HT-29 (cell line): ENCODE measurements at places on chromosomes 7 and 10. TPM values are rescaled to one million over a fixed set of nuclear protein-coding genes. Genes with fewer than 3 reads are reported as not detected.

GRCh38 chr10:29723726-29724125 lies 89.0 kb upstream of the SVIL start:
- no peak for DNase-seq

GNAT3 gene
- not detected in 2 replicates for total RNA-seq

GRCh38 chr10:11828682-11829284 lies 5.6 kb downstream of the PROSER2 start:
- DNase-seq = no peak

FXYD4 gene
- not detected in 2 replicates for total RNA-seq

DNA sequence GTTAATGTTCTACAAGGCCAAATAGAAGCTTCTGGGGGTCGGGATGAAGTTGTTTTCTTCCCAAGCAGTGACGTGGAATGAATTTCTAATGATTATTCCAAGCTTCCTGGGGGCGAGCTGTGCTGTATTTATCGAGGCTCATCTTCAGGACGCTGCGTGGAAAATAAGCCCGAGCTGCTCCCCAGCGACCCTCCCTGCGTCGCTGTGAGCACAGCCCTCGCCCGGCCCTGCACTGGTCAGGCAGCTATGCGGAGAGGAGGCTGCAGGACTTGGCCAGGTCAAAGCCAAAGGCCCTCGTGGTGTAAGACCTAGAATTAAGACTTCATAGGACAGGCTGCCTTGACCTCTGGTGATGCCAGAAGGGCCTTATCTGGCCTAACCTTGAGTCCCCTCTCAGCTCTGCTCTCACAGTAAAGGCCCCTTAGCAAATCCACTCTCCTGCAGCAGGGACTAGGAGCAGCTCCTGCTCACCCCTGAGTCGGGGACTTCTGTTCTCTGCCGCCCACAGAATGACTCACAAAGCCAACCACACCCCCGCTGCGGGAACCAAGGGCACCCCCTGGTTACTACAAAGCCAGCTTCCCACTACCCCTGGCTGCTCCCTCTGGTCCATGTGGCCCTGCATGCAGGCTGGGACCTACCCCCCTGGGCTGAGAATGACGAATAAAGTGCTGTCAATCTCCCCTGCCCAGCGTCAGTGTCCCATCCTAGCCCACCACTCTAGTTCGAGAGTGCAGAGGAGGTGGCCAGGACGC lies 501.6 kb downstream of the TCERG1L start:
- no peak for DNase-seq

DNA sequence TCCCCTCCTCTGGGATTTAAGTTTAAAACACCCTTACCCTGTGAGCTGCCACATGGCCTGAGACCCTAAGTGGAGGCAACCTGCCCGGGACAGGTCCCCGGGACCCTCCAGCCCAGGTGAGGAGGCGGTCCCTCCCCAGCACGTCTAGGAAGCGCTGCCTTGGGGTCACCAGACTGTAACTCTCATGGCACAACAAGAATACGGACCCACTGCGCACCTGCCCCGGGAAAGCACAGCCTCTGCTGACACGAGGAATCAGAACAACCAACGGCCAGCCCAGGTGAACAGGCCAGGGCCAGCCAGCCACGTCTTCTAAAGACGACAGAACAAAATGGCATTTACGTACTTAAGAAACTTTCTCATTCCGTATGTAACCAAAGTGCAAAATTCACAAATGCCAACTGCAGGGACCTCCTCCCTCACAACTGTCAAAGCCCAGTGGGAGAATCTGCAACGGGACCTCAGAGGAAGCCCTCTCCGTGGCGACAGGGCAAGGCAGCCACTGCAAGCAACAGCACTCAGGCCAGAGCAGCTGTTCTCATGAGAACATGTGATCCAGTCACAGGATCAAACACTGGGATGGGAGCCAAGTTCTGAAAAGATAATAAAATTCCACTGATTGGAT lies 208.4 kb downstream of the DIP2C start:
- DNase-seq = no peak

TFPI2 gene
- total RNA-seq = not detected in 2 replicates

GDF10 gene
- total RNA-seq = not detected in 2 replicates

DNA sequence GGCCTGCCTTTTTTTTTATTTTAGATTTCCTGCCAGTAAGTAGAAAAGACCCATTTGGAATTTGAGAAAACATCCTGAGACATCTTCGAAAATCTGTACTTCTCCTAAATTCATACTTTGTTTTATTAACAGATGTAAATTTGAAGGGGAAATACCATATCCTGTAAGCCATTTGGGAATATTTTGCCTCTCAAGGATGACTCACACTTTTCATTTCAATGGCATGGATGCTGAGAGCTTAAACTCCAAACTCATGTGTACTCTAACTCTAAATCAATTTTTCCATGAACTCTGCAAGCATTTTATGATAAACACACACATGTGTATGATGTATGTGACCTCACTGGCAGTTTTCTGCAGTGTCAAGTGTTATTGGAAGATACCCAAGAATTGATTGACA lies 89.0 kb downstream of the SEMA3A start:
- no peak for DNase-seq

CUBN gene
- total RNA-seq = under 0.01 TPM in 1 of 2 replicates, not detected in the other

DNA sequence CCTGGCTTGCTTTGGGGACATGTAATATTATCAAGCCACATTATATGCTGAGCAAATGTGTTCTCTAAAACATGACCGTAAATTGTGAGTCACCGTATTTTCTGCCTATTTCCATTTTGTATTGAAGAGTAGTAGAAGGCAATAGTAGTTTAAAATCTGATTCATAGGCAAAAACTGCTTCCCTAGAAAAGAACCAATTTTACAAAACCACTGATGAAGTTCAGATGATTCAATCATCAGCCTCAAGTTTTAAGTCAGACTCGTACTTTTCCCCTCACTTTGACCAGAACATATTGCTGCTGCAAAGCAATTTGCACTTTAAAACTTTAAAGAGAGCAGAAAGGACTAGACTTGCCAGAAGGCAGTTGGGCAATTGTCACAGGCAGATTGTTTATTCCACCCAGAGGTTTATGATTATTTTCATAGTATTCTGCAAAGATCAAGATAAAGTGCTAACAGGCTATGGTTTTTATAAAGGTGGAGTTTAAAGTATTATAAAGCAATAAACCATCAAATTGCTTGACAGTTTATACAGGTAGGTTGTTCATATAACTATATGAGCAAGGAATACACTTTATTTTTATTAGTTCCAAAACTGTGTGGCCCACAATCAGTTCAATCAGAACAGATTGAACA lies 168.2 kb downstream of the ETV1 start:
- DNase-seq = no peak

PCLO gene
- 0.38 and 0.57 TPM in 2 replicates for total RNA-seq

GRCh38 chr7:22949944-22950343 lies 64.0 kb downstream of the HYCC1 start:
- no peak for DNase-seq

- DNase-seq = no peak
Measured at GRCh38 chr7:133054162-133054840, 27.6 kb downstream of the CHCHD3 start.

DNA sequence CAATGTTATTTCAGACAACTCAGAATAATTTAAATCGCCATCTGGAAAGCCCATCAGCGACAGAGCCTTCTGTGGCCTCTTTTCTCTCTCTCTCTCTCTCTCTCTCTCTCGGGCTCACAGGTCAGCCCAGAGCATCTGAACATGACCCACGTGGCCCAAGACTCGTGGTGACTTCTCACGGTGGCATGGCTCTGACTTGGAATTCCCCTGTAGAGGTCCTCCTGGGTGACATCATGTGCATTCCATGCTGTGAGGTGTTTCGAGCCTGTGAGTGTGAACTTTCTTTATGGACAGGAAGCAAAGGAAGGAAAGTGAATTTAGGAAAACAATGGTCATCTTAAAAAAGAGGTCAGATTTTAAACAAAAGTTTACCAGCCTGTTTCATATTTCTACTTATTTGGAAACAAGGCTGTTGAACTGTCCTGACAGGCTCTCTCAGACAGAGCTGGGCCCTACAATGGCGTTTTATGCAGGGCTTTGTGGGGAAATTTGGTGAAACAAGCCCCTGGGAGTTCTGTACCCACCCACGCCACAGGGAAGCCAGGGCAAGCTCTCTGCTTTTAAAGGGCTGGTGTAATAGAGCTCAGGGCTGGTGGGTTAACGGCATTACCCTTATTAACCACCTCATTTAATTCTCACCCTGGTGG lies 359.7 kb upstream of the ZNF32 start:
- DNase-seq = no peak

DNA sequence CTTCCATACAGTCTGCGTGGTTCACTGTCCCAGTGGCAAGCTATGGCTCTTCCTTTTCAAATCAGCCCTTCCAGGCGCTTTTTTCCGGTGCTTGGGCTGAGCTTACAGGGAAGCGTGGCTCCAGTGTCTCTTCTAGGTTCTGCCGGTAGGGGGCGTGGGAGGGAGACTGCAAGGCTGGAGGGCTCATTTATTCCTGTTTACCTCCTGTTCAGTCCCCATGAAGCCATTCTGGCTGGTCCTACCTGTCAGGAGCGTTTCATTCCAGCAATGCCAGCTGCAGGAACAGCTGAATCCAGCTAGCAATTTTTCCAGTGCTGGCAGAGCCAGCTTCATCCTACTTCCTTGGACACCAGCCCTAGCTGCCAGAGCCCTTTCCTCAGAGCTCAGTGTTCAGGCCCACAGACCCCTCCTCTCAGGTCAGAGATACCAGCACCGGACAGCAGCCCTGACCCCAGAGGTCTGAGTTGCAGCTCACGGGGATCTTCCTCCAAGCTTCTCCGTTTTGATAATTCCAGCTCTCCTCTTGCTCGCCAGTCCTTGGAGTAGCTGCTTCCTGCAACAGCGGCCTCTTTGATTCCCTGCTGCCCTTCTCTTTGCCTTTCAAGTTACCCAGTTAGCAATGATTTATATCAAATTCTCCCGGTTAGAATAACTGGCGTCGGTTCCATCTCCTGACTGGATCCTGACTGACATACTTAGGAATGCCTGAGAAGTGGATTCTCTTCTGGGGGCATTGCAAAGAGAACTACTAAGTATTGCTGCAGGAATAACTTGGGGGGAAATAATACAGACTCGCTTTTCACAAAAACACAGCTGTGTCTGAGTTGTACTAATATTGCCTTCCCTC lies 129.8 kb downstream of the FRMD4A start:
- DNase-seq = no peak

GPNMB gene
- 0.18 and 0.74 TPM in 2 replicates for total RNA-seq

- no peak for DNase-seq
Measured at GRCh38 chr7:108071551-108071950, 58.6 kb downstream of the LAMB4 start.

TCAF2 gene
- 0.65 and 0.71 TPM in 2 replicates for total RNA-seq

- peak; percentile 92 for DNase-seq
Measured at GRCh38 chr10:86710987-86711512, 42.7 kb downstream of the LDB3 start.
